Fibroblast of skin of left biceps (primary cell): ENCODE measurements at places on chromosomes 2 and 18.

DNA sequence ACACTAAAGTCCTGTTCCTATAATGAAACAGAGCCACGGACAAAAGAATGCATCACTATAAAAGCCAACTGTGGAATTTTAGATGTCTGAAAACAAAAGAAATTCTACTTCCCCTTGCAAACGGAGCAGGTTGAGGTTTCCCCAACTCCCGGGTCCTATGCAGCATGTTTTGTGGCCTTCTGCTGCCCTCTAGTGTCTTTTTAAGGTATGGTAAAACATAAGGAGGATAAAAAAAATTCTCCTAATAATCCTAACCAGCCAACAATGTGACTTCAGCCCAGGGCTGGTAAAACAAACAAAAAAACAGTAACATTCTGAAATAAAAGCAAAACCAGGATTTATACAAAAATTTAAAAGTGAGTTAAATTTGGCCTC is 539.5 kb downstream of the NRXN1 start:
- DNase-seq, result peak; percentile 6

- peak; percentile 91 for DNase-seq
These were observed 198.5 kb upstream of the ITGA4 start for GRCh38 chr2:181258720-181259119.

DNA sequence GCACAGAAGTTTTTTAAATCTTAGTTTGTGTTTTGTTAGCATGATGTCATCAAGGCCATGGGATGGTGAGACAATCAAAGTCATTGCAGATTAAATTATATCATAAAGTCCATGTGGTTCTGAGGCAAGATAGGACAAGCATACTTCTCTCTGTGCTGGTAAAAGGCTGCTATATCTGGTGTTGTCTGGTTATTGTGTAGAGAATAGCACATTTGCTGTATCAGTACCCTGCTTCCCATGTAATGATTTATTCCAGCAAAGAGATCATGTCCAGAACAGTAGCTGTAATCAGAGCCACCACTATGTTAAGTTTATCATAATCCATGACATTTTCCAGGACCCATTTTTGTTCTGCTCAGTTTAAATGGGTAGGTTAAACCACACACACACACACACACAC is 123.0 kb downstream of the TTC27 start:
- no peak for DNase-seq

DNA sequence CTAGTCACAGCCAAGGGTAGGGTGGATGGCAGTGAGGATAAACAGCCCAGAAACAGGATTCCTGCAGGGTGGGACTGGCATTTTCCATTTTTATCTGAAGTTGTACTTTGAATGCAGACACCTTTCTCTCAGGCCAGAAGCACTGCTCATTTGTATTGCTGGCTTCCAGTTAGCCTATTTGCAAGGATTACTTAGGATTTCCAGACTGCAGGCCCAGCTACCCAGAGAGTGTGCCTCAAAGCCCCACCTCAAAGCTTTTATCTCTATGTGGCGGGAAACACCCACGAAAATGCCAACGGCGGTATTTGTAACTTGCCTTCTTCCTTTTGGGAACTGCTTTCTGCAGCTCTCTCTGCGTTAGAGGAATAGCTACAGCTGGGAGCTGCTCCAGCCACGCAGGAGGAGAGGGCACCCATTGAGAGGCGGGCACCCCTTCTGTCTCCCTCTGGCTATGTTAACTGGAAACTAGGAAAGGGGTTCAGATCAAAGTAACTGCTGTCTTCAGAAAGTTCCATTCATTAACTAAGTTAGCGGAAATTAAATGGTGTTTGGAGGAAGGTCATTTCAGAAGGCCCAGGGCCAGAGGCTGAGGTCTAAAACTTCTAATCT is 144.9 kb downstream of the TGIF1 start:
- no peak for DNase-seq
